ENCODE measurements at places on chromosomes 4 and X.

GRCh38 chrX:115966920-115967319 lies 203.6 kb upstream of the AGTR2 start:
- DNase-seq, result no peak

DNA sequence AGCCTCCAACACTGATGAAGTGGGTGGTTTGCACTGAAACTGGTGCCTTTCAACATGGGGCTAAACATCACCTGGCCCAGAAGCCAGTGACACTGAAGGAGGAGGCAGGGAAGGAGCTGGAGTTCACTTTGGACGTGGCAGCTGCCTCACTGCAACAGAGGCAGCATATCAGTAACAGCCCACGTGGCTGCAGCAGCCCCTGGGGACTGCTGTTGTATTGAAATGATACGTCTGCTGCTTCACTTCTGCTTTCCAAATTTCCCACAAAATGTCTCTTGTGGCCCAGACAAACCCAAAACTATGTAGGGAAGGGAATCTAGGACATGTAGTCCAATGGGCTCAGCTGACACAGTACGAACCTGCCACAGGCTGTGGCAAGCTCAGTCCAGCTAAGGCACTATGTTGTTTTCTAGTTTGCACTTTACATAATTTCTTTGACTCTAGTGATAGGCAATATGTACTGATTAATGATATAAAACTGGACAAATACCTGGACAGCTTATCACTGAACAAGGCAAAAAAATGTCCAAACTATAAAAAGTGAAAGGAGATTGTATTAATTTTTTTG lies 84.7 kb upstream of the RAPGEF2 start:
- no peak for DNase-seq

DNA sequence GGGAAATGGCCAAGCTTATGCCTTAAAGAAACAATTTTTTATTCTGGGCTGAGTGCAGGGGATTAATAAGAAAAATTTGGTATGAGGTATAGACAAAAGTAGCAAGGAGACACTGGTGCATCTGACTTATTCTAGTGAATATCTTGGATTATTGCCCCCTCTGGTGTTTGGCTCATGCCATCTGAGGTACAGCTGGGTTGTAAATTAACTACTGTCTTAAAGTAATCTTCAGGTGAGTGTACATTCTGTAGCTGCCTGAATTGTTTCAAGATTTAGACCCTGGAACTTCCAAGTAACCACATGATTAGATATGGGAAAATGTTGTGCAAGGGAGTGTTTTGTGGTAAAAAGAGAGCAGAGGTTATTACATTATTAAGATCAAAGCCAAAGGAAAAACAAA lies 988.7 kb downstream of the FAM133A start:
- DNase-seq, result no peak

DNA sequence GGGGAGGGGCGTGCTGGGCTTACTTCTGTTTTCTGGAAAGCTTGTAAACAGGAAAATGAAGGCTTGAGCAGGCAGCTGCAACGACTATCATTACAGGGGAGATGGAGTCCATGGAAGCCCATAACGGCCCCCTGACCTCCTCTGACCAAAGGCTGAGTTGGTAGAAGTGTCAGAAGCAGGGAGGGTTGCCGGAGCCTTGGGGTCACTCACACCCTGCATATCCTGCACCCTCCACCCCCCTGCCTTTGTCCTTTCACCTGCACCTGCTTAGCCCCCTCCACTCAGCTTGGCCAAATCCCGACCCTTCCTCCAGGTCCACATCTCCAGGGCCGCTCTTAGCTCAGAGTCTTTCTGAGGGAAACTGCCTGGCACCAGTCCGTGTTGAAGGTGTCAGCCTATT lies 12.5 kb upstream of the MSX1 start:
- DNase-seq, result no peak

- DNase-seq, result no peak
Observed at GRCh38 chr4:99790796-99791617, 25.6 kb upstream of the DAPP1 start.
